ENCODE measurements at places on chromosomes 1 and 21. TPM values are rescaled to one million over a fixed set of nuclear protein-coding genes. Genes with fewer than 3 reads are reported as not detected.

Gene PPM1J
- total RNA-seq, result 0.31 TPM

Gene NEXN
- total RNA-seq, result 9.6 TPM

DNA sequence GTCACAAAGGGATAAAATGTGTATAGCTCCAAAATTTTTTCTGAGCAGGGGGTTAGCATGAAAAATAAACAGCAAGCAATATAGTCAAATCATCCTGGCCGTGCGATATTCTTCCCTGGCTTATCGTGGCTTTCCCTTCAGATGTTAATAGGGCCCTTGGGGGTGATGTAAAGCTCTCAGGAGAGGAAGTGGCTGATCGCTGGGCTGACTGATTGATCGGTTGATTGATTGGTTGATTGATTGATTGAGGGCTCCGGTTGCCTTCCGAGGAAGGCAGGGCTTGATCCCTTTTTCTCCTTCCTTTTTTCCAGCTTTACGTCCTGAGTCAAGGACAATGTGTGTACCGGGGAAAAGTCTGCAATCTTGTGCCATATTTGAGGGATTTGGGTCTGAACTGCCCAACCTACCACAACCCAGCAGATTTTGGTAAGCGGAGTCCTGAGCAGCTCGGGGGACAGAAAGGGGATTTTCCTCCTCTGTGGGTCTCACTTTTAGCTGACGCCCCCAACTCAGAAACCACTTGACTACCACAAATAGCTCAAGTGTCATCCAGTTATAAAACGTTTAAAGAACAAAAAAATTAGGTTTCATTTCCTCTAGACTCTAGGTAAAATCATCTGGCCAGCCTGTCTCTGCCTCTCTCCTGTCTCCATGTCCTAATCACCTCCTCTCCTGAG lies 29.5 kb downstream of the TFF3 start:
- DNase-seq, result no peak
- no peaks in the 10 kb centered on the region for H3K27me3 ChIP-seq
- H3K4me3 ChIP-seq, result no peak overlapping the region
- no peak overlapping the region for H3K27ac ChIP-seq
- no peaks in the 10 kb centered on the region for H3K4me1 ChIP-seq

GRCh38 chr1:244599937-244600350 lies 53.0 kb upstream of the DESI2 start:
- no peaks in the 10 kb centered on the region for H3K27me3 ChIP-seq
- DNase-seq, result peak; percentile 78
- H3K27ac ChIP-seq, result peak overlapping the region; percentile 79
- no peaks in the 10 kb centered on the region for H3K4me1 ChIP-seq
- no peaks in the 10 kb centered on the region for H3K36me3 ChIP-seq
- peak overlapping the region; percentile 32 for H3K4me3 ChIP-seq

- H3K4me3 ChIP-seq, result no peak overlapping the region
- H3K27ac ChIP-seq, result no peak overlapping the region
- H3K4me1 ChIP-seq, result peaks cover 27% of the 10 kb centered on the region
- no peaks in the 10 kb centered on the region for H3K27me3 ChIP-seq
Measured at GRCh38 chr1:151939779-151940178, 30.5 kb upstream of the THEM4 start.

Measured in adrenal gland (tissue), 19 donors.